Neural crest cell (in vitro differentiated cells): ENCODE measurements at places on chromosomes 11 and 22.

GRCh38 chr22:24894220-24894975 lies 52.1 kb downstream of the LHFPL7 start:
- no peak for DNase-seq

DNA sequence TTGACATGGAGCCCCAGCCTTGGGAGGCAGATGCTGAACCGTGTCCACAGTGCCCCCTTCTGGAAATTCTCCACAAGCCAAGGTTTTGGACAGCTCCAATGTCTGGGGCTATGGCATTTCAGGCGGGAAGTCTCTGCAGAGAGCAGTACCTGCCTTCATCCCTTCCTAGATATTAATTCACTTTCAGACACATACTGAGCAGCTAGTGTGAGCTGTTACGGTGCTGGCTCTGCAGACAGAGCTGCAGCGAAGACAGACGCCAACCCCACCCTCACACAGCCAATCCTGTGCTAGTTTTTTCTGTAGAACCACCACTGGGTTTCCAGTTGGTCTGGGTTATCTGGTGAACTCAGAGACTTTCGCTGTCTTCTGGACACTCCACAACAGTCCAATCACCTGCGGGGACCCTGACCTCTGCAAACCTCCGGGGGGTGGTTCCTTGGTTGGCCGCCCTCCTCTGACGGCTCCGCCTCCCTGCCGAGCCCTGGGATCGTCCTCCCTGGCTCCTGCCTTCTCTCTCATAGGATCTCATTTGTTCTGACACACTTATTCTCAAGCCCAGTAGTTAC lies 9.1 kb downstream of the LMF2 start:
- DNase-seq: peak; percentile 64

DNA sequence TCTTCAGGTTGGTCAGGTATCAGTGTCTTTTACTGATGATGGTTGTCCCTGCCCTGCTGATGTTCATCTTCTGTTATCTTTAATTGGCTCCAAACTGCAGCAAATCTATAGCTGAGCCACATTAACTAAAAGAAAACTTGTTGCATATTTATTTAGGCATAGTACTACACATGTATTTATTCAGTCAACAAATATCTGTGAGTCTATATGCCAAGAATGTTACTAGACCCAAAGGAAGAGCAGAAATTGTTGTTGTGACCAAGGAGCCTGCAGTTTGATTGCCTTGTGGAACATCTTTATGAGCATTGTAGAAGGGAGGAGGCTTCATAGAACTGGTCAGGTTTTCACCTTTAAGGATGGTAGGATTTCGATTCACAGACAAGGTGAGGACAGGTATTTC lies 10.1 kb downstream of the BMAL1 start:
- no peak for DNase-seq

DNA sequence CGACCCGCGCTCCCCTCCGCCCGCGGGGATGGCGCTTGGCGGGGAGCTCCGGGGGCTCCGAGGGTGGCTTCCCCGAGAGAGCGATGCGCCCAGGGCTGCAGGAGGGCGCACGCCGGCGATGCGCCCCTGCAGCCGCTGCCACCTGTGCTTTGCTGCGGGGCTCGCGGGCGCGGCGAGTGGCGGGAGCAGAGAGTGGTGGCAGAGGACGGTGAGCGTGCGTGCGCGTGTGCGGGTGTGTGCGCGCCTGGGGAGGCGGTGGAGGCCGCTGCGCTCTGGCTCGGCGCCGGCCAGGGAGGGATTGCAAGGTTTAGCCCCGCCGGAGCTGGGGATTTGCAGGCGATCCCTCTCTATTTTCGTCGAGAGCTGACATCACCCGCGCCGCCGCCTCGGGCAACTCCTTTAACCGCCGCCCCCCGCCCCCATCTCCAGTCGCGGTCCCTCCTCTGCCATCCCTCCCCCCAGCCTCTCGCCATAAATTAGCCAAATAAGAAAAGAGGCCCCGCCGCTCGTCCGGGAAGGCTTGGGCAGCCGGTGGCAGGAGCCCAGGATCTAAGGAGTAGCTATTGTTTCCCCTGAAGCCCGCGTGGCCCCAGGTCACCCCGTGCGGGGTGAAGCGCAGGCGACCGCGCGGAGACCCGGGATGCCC lies at the start of gene SLC1A2:
SLC1A2 (minus strand) TSS at position 375 of the 646 bp plus-strand sequence. CDS start 592 bp downstream, outside the sequence.
- DNase-seq: peak; percentile 28

DNA sequence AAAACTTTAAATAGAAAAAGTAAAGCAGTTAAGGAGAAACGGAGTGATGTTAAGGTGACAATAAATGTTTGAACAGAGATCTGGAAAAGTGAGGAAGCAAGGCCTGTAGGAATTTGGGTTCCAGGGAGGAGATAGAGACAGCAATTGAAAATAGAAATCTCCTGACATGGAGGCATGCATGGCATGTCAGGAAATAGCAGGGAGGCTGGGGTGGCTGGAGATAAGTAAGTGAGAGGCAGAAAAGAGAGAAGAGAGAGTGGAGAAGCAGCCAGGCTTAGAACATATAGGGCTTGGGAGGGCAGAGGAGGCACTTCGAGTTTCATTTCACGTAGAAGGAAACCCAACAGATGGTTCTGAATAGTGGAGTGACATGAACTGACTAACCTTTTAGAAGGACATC lies 185.5 kb downstream of the LRRC4C start:
- no peak for DNase-seq

DNA sequence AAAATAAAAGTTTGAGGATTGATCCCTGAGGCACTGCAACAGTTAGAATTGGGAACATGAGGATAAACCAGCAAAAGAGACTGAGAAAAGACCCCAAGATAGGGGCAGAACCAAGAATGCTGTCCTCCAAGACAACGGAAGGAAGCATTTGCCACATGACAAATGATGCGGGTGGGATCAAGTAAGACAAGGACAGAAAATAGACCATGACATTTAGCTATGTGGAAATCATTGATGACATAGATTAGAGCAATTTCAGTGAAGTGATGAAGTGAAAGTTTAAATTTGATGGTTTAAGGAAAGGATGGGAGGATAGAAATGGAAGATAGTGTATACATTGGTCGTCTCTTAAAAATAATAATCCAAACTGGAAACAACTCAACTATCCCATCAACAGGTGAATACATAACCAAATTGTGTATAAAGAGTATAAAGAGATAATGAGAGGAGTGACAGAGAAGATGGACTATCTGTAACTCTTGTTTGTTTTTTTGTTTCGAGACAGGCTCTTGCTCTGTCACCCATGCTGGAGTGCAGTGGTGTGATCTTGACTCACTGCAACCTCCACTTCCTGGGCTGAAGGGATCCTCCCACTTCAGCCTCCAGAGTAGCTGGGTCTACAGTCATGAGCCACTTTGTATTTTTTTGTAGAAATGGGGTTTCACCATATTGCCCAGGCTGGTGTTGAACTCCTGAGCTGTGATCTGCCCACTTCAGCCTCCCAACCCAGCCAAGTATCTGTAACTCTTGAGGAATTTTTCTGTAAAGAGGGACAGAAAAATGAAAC lies 48.7 kb upstream of the FDX1 start:
- no peak for DNase-seq

GRCh38 chr11:115579181-115579825 lies 75.1 kb upstream of the CADM1 start:
- no peak for DNase-seq

DNA sequence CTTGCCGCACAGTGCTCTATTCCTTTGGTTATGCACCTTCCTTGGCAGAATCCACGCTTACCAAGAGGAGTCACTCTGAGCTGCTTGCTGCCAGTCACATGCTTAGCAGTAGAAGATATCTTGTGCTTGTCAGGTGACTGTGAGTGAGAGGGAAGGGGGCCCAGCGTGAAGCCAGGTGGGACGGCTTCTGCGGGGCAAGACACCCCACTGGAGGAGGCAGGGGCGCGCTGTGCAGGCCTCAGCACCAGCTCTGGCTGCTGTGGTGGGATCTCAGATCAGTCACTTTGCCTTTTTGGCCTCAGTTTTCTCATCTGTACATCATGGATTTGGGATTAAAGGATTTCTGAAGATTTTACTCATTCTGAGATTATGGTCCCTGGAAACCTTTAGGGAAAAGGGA lies 63.9 kb upstream of the B3GAT1 start:
- DNase-seq: no peak

GRCh38 chr11:11397781-11398180 lies 44.7 kb upstream of the CSNK2A3 start:
- no peak for DNase-seq

DNA sequence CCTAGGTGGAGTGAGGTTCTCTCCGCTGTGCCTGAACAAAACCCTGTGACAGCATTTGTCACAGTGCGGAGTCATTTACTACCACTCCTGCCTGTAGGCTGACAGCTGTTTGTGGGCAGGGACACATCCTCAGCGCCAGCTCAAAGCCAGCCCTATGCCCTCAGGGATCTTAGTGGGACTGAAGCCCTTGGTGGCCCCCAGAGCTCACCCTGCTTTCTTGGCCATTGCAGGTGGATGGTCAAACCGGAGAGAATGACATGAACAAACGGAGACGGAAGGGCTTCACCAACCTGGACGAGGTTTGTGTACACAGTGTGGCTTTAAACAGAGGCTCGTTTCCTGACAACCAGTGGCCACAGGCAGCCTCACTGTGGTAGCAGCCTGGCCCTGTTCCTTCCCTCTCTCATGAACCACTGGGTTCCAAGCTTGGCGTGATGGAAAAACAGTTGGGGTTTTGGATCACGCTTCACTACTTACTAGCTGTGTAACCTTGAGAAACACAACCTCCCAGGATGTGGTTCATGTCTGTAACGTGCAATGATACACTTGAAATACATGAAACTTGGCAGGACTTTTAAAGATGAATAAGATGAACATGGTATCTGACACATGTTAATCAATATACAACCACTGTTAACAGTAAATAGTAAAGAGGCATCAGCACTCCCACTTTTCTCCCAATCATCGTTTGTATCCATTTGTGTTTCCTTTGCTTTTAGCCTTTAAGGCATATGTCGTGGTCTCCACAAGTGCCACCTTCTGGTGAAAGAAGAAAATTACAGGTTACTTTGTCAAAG lies 125.8 kb downstream of the MICAL2 start:
- no peak for DNase-seq
